ENCODE measurements at places on chromosomes 3 and 15.

- DNase-seq: peak; percentile 65
Measured at GRCh38 chr15:60414016-60414682, 16.4 kb upstream of the ANXA2 start.

- DNase-seq: no peak
Measured at GRCh38 chr3:35658686-35659085, 19.4 kb downstream of the ARPP21 start.

DNA sequence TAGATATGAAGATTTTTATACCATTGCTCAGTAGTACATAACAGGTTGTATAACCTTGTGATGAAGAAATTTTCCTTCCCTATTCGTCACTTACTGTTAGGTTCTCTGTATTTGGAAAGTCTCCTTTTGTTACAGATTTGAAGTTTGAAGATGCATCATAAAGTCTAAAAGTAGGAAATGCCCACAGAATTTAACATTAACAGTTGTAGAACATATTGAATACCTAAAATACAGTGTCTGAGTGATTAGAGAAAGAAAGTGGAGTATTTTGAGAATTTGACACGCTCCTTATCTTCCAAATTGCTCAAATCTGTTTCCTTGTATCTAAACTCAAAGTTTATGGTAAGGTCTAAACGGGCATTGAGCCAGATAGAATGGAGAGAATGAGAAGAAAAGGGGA, 111.3 kb downstream of the MBNL1 start:
- no peak for DNase-seq

GRCh38 chr3:157918402-157918801, 187.8 kb downstream of the SHOX2 start:
- no peak for DNase-seq

- DNase-seq: no peak
Measured at GRCh38 chr3:55792009-55792408, 304.9 kb upstream of the WNT5A start.

DNA sequence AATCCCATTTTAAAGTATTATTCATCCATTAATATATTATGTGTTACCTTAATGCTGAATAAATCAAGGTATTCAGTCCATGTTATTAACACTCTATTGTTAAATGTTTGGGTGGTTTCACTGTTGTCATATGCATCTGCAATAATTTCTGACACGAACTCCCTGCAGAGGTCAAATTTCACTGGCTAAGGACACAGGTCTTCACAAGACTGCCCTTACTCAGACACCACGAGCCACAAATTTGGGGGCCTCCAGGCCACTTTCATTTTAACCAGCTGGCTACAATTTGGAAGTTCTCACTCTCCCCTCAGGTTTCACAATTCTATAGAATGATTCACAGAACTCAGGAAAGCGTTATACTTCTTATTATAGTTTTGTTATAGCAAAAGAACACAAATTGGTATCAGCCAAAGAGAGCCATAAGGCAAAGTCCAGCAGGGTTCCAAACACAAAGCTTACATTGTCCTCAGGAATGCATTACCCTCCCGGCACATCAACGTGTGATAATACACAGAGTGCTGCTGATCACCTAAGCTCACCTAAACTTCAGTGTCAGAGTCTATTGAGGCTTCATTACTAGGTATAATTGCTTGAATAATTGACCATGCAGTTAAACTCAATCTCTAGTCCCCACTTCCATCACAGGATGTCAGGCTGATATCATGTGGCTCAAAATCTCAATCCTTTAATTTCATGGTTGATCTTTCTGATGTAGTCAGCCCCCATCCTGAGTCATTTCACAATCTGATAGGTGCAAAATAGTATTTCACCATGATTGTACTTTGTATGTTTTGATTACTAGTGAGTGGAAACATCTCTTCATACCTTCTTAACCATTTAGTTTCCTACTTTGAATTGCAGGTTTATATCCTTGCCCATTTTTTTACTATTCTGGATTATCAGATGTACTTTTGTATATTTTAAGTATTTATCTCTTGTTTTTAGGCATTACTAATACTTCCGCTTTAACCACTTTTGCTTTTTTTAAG, 441.4 kb upstream of the AGTR1 start:
- DNase-seq: no peak

DNA sequence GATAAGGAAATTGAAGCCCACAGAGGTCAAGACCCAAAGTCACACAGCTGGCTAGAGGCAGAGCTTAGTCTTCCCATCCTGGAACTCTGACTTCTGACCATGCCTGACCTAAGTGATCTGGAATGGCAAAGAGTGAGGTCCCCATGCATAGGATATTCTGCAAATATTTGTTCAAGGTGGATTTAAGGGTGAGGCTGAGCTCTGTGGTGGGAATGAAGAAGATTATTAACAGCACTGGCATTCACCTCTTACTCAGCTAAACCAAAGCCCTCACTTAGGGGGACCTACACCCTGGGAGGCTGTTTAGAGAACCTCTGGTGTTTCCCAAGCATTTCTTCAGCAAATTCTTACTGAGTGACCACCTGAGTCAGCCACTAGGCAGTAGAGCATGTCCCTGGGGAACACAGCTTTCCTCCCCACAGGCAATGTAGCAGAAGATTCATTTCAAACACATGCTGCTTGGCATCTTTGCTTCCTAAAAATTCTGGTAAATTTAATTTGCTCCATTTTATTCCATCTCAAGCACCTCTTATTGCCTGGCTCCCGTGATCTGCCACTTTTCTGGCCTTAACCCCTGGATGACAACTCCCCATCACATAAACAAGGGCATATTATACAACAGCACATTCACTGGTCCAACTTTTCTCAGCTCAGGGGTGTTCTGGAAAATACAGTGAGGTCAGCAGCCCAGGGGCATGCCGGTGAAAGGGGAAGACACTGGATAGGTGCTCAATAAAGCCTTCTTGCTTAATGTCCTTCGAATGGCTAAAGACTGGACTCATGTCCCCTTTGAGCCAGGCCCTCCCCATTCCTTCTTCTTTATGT, 176.0 kb downstream of the ABHD5 start:
- peak; percentile 91 for DNase-seq

DNA sequence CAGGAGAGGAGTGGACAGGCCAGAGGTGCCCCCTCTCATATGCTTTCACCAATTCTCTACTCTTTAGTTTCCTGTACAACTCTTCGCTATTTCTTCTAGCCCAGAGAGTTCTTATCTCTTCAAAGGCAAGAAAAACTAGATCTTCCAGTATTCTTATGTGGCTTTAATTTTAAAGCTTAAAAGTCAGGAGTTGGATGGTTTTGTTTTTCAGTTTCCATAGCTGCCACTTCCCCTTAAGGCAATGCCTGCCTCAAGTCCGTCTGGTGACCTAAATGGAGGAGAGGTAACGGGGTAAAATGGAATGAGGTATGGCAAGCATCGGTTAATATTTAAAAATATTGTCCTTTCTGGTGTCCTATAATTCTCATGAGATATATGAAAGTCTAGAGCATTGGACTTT, 11.4 kb upstream of the VGLL3 start:
- no peak for DNase-seq

GRCh38 chr3:115616461-115616860, 6.8 kb upstream of the GAP43 start:
- no peak for DNase-seq

DNA sequence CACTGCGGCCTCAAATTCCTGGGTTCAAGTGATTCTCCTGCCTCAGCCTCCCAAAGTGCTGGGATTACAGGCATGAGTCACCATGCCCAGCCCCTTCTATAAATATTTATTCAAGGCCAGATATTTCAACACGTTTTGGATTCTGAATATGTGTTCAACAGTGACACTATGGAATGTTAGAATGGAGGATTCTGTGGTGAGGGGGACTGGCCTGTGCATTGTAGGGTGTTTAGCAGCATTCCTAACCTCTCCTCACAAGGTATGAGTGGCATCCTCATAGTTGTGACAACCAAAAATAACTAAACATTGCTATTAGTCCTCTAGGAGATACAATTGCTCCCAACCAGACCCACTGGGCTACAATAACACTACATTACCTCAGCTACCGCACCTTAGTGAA, 104.0 kb upstream of the ATP10A start:
- no peak for DNase-seq

DNA sequence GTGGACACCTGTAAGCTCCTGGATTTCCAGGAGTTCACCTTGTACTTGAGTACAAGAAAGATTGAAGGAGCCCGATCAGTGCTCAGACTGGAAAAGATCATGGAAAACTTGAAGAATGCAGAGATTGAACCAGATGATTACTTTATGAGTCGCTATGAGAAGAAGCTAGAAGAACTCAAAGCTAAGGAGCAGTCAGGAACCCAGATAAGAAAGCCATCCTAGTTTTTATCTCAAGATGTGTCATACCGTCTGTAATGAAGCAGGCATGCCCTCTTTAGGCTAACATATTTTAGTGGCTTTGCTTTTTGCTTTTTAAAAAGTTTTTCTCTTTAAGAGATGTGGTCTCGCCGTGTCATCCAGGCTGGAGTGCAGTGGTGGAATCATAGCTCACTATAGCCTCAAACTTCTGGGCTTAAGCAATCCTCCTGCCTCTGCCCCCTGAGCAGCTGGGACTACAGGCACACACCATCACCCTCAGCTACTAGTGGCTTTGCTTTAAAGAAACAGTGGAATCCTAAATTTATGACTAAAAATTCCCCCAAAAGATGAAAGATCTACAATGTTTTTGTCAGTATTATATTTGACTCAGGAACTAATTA, 28.1 kb downstream of the EXOG start:
- no peak for DNase-seq

GRCh38 chr3:21830541-21830940, 79.5 kb upstream of the ZNF385D start:
- no peak for DNase-seq

DNA sequence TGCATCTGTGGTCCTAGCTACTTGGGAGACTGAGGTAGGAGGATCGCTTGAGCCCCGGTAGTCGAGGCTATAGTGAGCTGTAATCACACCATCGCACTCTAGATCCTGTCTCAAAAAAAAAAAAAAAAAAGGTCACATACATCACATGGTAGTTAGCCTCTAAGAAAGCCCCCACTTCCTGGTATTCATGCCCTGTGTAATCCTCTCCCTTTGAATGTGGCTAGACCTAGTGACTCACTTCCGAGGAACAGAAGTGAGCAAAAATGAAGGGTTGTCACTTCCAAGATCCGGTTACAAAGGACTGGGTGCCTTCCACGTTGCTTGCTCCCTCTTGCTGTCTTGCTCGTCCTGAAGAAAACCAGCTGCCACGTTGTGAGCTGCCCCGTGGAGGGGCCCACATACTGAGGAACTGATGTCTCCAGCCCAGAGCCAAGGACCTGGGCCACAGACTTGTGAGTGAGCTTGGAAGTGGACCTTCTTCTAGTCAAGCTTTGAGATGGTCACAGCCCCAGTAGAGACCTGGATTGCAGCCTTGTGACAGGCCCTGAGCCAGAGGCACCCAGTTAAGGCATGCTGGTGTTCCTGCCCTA, 12.6 kb upstream of the LCTL start:
- peak; percentile 60 for DNase-seq

- no peak for DNase-seq
Measured at GRCh38 chr3:70815817-70816216, 503.4 kb upstream of the MDFIC2 start.

DNA sequence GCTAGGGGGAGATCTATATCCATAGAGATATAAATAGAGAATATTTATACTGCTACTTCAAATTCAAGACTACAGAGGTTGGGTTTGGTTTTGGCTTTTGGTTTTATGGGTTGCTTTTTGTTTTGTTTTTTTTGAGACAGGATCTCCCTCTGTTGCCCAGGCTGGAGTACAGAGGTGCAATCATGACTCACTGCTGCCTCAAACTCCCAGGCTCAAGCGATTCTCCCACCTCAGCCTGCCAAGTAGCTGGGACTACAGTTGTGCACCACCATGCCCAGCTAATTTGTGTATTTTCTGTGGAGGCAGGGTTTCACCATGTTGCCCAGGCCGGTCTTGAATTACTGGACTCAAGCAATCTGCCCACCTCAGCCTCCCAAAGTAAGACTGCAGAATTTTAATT, 3.9 kb upstream of the UBL7 start:
- DNase-seq: no peak

- DNase-seq: no peak
Measured at GRCh38 chr3:160012108-160012507, 23.5 kb downstream of the IL12A start.

- DNase-seq: peak; percentile 34
Measured at GRCh38 chr15:78540871-78541743, 863 bp downstream of the PSMA4 start.

GRCh38 chr15:63553388-63553791, 43.8 kb upstream of the FBXL22 start:
- peak; percentile 99 for DNase-seq

DNA sequence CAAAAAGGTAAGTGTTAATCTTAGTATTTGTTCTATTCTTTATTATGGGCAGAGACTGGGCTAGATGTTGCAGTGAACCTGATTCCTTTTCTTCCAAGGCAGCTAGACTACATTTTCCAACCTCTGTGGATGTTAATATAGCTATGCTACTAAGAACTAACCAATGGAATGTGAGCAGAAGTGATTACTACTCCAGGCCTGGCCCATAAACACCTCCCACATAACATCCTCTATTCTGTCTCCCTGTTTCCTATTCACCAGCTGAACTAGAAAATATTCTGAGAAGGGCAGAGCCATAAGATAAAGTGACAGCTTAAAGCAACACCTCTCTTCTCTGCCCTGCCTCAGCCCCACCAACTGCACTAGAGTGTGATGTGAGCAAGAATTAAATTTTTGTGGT, 29.4 kb downstream of the CD200R1L start:
- peak; percentile 32 for DNase-seq

GRCh38 chr15:49644364-49644794, 23.5 kb downstream of the DTWD1 start:
- peak; percentile 31 for DNase-seq

GRCh38 chr3:125072749-125073389, 17.1 kb upstream of the HEG1 start:
- DNase-seq: no peak

DNA sequence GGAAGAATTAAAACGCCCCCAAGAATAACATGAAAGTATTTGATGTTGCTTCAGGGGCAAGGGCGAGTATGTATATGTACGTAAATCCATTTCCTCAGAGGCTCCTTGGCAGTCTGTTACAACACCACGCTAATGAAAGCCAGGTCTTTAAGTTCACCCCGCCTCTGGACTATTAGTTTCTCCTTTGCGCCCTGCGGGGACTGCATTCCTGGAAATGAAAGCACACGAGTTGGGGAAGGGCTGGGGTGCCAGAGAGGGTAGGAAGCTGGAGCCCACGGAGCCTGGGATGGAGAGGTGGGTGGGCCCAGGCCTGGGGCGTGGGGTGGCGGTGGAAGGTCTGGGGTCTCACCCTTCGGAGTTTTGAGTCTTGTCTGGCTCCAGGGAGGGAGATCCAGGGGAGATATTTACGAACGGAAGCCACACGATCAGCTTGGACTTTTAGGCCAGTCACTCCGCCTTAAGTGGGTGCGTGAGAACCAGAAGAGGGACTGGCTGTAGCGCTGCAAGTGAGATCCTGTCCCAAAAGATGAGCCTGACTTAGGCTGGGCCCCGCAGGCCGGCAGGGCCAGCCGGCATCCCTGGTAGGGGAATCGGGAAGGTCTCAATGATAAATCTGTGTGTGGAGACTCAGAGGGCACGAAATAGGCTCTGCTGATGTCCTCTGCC, 1.6 kb upstream of the PLCL2 start:
- peak; percentile 93 for DNase-seq

Measured in choroid plexus epithelial cell (primary cell).